ENCODE measurements at places on chromosomes 13 and 19. TPM values are rescaled to one million over a fixed set of nuclear protein-coding genes. Genes with fewer than 3 reads are reported as not detected.

The KCNK6 gene
- polyA plus RNA-seq = 2.8 TPM

The TNNI3 gene
- 4.7 TPM for polyA plus RNA-seq

The FFAR3 gene
- polyA plus RNA-seq = not detected

The FFAR1 gene
- not detected for polyA plus RNA-seq

The PPAN gene
- 19.0 TPM for polyA plus RNA-seq

The ANGPTL8 gene
- polyA plus RNA-seq = not detected

The RFPL4A gene
- 0.27 TPM for polyA plus RNA-seq

The CYP4F22 gene
- not detected for polyA plus RNA-seq

The SELENOV gene
- not detected for polyA plus RNA-seq

The IGFL3 gene
- not detected for polyA plus RNA-seq

The CYP4F2 gene
- not detected for polyA plus RNA-seq

The NOVA2 gene
- 4.0 TPM for polyA plus RNA-seq

The ZNF701 gene
- polyA plus RNA-seq = 9.9 TPM

The PROZ gene
- polyA plus RNA-seq = not detected

The FPR2 gene
- polyA plus RNA-seq = 0.44 TPM

The NCCRP1 gene
- 2.1 TPM for polyA plus RNA-seq

The CEACAM7 gene
- not detected for polyA plus RNA-seq

The CERS4 gene
- polyA plus RNA-seq = 16.4 TPM

Measured in muscle of back (tissue), 13 donors.